Activated CD4-positive, alpha-beta T cell treated with anti-CD3 and anti-CD28 coated beads, Interleukin-2, amount 10 ng/mL, durations not matched to agents 24 days and 14 days (primary cell): ENCODE measurements at places on chromosomes 12 and 14. TPM values are rescaled to one million over a fixed set of nuclear protein-coding genes. Genes with fewer than 3 reads are reported as not detected.

DNA sequence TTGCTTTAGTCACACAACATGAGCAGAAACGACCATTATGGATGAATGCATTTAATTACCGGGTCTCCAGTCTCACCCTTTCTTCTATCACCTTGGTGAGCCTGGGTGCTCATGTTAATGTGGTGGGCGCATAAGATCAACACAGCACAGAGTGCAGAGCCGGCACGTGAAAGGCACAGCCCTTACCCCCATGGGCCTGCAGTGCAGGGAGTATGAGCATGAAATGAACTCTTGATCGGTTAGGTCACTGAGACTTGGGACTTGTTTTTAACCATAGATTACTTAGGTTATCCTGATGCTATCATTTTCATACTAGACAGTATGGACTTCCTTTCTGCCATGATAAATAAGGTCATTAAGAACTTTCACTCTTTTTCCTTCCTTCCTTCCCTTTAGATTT is 156.8 kb downstream of the CRADD start:
- H3K27ac ChIP-seq = no peak overlapping the region
- no peaks in the 10 kb centered on the region for H3K27me3 ChIP-seq
- no peak for DNase-seq
- H3K4me3 ChIP-seq = no peak overlapping the region
- peaks cover 6% of the 10 kb centered on the region for H3K4me1 ChIP-seq

TMEM132C gene
- total RNA-seq = not detected in 2 replicates

DNA sequence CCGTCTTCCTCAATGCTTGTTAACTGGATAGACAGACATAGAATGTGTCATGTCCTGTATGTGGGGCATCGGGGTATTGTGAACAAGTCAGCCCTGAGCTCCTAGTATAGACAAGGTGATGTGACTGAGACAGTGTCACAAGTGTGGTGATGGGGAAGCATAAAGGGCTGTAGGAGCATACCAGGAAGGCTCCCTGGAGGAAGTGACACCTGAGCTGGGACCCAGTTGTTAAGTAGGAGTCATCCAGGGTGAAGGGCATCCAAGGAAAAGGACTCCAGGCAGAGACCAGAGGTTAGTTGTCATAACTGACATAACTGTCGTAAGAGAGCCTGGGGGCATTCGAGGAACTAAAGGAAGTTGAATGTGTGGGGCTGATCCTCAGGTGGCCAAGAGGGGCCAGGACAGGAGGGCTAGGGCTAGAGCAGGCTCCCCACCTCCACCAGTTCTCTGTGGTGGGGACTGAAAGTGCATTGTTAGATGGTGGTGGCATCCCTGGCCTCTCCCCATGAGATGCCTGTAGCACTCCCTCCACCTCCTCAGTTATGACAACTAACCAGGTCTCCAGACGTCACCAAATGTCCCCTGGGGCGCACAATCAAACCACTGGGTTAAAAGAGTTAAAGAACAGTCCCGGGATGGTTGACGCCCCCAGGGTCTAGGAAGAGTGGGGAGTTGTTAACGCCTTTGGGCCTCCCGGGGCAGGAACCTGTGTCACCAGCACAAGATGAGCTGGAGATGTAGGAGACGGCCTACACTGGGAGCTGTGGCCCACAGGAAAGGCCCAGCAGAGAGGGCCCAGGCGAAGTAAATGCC is 2.4 kb downstream of the FICD start:
- no peaks in the 10 kb centered on the region for H3K27me3 ChIP-seq
- H3K27ac ChIP-seq = no peak overlapping the region
- H3K36me3 ChIP-seq = peaks cover 44% of the 10 kb centered on the region

- no peak overlapping the region for H3K4me3 ChIP-seq
- peaks cover 9% of the 10 kb centered on the region for H3K27me3 ChIP-seq
- H3K27ac ChIP-seq = no peak overlapping the region
These were observed 6.8 kb downstream of the NTF3 start for GRCh38 chr12:5438671-5439200.

GRCh38 chr14:52596861-52597260 is 44.2 kb downstream of the GPR137C start:
- peak; percentile 27 for DNase-seq
- H3K4me1 ChIP-seq = no peaks in the 10 kb centered on the region
- no peaks in the 10 kb centered on the region for H3K36me3 ChIP-seq
- H3K27ac ChIP-seq = no peak overlapping the region

LYZ gene
- not detected in 2 replicates for total RNA-seq

DNA sequence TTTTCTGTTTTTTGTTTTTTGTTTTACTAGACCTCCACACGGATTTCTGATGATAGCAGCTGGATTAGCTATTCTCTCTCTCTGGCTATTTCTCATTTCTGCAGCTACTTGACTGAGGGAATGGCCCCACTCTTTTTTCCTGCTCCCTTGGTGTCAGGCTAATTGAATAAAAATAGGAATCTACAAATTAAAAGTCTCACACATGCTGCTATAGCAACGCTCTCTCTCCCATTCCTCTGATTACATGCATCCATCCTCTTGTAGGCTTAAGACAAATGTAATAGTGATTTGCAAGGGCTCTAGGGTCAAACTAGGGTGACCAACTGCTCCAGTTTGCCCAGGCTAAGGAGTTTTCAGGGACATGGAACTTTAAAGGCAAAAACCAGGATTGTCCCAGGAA is 221.8 kb downstream of the PHLDA1 start:
- no peak for DNase-seq
- H3K27me3 ChIP-seq = peaks cover 7% of the 10 kb centered on the region
- H3K36me3 ChIP-seq = peaks cover 2% of the 10 kb centered on the region
- peaks cover 9% of the 10 kb centered on the region for H3K4me1 ChIP-seq

RNF212B gene
- total RNA-seq = not detected in 2 replicates

DNA sequence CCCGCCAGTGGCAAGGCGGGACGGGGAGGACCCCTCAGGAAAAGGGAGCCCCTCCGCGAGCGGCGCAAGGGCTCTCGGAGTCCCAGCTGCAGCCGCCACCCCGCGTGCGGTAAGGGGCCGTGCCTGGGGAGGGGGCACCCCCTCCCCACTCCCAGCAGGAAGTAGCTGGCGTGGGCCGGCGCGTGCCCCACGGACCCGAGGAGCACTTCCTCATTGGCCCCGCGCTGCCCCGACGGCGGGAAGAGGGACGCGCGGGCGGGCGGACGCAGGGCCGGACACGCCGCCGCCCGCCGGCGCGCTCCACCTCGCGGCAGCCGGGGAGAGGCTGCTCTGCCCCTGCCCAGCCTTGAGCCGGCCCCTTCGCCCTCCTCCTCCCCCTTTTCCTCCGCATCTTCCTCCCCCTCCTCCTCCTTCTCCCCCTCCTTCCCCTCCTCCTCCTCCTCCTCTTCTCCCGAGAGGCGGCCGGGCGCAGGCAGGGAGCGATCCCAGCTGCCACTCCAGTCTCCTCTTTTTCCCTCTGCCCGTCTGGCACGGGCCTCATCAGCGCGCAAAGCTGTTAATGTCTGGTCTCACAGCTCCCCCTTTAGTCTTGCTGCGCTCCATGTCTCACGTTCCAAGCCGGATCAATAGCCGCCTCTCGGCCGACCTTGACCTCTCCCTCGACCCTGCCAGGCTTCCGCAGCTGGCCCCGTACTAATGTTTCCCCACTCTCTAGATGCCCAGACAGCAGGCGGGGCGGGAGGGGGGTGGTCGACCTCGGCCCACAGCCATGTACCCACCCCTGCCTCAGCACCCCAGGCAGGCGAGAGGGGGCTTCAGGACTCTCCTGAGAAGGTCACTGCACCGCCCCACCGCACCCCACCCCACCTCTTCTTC is 2.6 kb upstream of the BCL11B start:
- peaks cover 35% of the 10 kb centered on the region for H3K4me1 ChIP-seq
- peak; percentile 85 for DNase-seq
- H3K27ac ChIP-seq = peak overlapping the region; percentile 96

- no peaks in the 10 kb centered on the region for H3K36me3 ChIP-seq
- H3K4me3 ChIP-seq = no peak overlapping the region
- H3K4me1 ChIP-seq = peaks cover 9% of the 10 kb centered on the region
- no peak overlapping the region for H3K27ac ChIP-seq
These were observed 265.7 kb downstream of the BCL11B start for GRCh38 chr14:99006276-99006675.

DNA sequence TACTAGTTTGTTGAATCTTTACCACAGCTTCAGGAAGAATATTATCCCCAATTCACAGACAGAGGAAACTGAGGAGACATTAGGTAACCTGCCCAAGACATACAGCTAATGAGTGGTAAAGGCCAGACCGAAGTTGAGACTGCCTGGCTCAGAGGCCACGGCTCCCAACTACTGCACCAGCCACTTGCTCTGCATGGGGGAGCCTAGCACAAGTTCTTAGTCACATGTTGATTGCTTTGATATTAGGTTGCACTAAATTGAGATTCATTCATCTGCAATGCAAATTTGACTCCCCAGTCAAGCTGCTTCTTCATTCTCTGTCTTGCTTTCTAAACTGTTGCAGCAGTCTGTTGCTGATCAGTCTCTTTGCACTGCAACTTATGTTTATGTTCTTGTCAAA is 25.9 kb upstream of the POLR3B start:
- no peaks in the 10 kb centered on the region for H3K4me1 ChIP-seq
- no peaks in the 10 kb centered on the region for H3K27me3 ChIP-seq
- no peak overlapping the region for H3K4me3 ChIP-seq
- DNase-seq = no peak

PAH gene
- total RNA-seq = not detected in 2 replicates

- peaks cover 65% of the 10 kb centered on the region for H3K36me3 ChIP-seq
- H3K27ac ChIP-seq = no peak overlapping the region
- DNase-seq = no peak
- H3K4me3 ChIP-seq = no peak overlapping the region
These were observed 77.1 kb downstream of the PLXNC1 start for GRCh38 chr12:94225506-94225905.

DNA sequence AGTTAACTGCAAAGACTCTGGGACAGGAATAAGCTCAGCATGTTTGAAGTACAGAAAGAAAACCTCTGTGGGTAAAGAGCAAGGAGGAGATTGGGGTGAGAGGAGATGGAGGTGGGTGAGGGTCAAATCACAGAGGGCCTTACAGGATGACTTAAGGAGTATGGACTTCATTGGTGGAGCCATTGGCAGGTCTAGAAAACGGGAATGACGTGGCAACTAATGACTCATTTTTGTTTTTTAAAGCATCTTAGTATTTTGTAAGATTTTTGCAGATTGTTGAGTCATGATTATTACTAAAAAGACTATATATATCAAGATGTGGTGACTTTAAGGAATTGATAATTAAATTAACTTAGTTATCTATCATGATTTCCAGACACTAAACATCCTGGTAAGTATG is 18.5 kb downstream of the UTP20 start:
- H3K27me3 ChIP-seq = no peaks in the 10 kb centered on the region
- no peak overlapping the region for H3K27ac ChIP-seq
- DNase-seq = no peak

GRCh38 chr14:43792980-43793379 is 714.1 kb downstream of the FSCB start:
- H3K36me3 ChIP-seq = no peaks in the 10 kb centered on the region
- H3K27me3 ChIP-seq = no peaks in the 10 kb centered on the region
- no peaks in the 10 kb centered on the region for H3K4me1 ChIP-seq
- no peak for DNase-seq
- no peak overlapping the region for H3K27ac ChIP-seq
- H3K4me3 ChIP-seq = no peak overlapping the region
